Activated CD4-positive, alpha-beta T cell treated with anti-CD3 and anti-CD28 coated beads, Interleukin-2, amount 50 U/mL, for 16 hours (primary cell): ENCODE measurements at places on chromosomes 4 and X.

- DNase-seq = no peak
These were observed 653 bp downstream of the SYN1 start for GRCh38 chrX:47618923-47619485.

GRCh38 chr4:68905598-68905938, 46.0 kb downstream of the UGT2A3 start:
- DNase-seq = no peak

GRCh38 chrX:91414713-91415112, 19.9 kb upstream of the PABPC5 start:
- DNase-seq = peak; percentile 3

GRCh38 chr4:30716158-30716557, 4.0 kb upstream of the PCDH7 start:
- DNase-seq = no peak

- DNase-seq = no peak
These were observed 77.1 kb upstream of the ZMAT1 start for GRCh38 chrX:102008901-102009300.

- no peak for DNase-seq
These were observed 1214.4 kb downstream of the ADGRL3 start for GRCh38 chr4:62414563-62414962.

DNA sequence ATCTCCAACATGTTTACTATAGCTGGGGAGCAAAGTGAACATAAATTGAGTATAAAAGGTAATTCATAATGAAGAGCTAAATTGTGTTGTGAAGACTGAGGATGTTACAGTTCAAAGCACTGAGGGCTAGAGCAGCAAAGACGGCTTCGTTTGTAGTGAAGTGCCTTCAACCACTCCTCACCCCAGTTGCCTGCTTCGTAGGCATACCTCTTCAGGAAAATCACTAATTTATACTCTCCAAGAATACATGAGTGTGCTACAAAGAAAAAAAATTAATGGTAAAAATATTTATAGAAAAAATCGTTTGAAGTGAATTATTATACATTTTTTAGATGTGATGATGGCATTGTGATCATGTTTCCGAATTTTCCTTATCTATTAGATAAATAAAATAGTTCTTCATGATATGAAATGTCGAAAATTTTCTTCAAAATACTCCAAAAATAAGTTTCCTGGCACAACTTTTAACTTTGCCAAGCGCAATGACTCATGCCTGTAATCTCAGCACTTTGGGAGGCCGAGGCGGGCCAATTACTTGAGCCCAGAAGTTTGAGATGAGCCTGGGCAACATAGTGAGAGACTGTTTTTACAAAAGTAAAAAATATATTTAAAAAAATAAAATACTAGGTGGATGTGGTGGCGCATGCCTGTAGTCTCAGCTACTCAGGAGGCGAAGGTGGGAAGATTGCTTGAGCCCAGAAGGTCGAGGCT, 41.6 kb downstream of the ZFP42 start:
- no peak for DNase-seq

GRCh38 chr4:15400981-15401671, 26.7 kb upstream of the C1QTNF7 start:
- peak; percentile 26 for DNase-seq

GRCh38 chr4:157994863-157995262, 178.0 kb downstream of the GASK1B start:
- no peak for DNase-seq

DNA sequence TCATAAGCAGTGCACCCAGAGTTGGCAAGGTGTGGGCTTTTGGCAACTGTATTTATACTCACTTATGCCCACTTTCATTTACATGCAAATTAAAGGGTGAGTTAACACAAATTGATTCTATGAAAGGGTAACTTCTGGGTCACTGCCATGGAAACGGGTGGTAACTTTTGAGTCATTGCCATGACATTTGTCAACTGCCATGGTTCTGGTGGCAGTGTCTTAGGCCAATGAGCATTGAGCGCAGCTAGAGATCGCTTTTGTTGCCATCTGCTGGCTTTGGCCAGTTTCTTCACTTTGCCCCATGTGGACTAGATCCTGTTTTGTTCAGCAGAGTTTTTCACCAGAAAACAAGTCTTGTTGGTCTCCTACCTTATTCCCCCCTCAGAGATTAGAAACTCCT, 170.8 kb upstream of the NUDT6 start:
- DNase-seq = peak; percentile 6

GRCh38 chrX:47748576-47748975, 88.1 kb upstream of the ZNF81 start:
- no peak for DNase-seq

DNA sequence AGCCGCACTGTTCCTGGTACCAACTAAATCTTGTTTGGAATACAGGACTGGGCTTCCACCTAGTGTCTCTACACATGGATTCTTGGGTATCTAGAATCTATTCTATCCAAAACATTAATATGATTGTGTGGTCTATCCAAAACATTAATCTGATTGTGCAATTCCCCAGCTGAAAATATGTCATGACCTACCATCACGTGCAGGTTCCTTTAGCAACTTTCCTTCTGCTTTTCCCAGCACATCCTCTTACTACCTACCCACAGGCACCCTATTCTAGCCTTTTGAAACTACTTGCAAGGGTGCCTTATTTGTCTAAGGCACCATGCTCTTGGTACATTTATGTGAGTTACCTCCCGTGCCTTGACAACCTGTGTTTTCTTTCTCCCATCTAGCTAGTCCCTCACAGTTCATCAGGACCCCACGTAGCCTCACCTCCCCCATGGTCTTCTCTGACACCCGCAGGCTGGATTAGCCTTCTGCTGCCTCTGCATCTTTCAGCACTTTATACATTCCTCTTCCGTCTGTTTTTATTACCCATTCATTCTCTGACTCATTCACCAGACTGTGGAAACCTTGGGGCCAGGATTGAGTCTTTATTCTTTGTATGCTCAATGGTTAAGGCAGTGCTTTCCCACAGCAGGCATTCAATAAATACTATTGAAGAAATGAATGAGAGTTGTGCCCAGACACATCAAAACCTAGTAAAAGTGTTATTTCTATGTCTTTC, 88.8 kb upstream of the FAM9B start:
- no peak for DNase-seq

DNA sequence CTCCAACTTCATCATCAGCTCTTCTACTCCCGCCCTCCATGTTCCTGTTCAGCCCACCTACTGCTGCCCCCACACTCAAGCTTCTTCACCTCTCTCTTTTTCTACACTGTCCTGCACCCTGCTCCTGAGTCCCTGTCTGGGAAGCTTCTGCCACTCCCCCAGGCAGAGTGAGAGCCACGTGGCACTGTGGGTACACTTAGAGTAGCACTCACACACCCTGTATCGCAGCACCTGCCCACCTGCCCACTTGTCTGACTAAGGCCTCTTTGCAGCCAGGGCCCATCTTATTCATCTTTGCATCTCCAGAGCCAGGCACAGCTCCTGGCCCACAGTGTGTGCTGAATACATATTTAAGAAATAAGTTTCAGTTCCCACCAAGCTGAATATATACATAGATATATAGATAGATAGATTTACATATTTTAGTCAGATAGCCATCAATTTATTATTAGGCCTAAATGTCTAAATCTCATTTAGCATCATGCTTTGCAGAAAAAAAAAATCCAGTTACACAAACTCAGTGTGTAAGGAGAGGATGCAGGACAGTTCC, 24.9 kb downstream of the CCDC149 start:
- no peak for DNase-seq

GRCh38 chr4:130632731-130633604, 1537.0 kb downstream of the C4orf33 start:
- DNase-seq = no peak

- no peak for DNase-seq
These were observed 108.9 kb downstream of the USP46 start for GRCh38 chr4:52550186-52550585.

DNA sequence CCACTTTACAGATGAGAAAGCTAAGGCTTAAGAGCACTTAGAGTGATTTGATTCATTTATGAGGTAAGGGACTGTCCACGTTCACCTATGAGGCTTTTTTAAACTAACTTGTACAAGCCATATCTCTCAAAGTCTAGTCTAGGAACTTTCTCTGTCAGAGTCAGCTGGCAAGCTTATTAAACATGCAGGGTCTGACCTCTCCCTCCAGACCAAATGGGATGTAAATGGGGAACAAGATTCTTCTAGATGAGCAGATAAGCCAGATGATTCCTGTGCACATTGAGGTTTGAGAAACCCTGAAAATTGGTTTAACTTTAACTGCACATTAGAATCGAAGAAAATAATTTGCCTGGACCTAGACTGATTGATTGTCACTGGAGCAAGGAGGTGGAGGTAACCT, 160.0 kb upstream of the SPRY1 start:
- no peak for DNase-seq

GRCh38 chrX:138925330-138925729, 213.8 kb upstream of the FGF13 start:
- DNase-seq = no peak

DNA sequence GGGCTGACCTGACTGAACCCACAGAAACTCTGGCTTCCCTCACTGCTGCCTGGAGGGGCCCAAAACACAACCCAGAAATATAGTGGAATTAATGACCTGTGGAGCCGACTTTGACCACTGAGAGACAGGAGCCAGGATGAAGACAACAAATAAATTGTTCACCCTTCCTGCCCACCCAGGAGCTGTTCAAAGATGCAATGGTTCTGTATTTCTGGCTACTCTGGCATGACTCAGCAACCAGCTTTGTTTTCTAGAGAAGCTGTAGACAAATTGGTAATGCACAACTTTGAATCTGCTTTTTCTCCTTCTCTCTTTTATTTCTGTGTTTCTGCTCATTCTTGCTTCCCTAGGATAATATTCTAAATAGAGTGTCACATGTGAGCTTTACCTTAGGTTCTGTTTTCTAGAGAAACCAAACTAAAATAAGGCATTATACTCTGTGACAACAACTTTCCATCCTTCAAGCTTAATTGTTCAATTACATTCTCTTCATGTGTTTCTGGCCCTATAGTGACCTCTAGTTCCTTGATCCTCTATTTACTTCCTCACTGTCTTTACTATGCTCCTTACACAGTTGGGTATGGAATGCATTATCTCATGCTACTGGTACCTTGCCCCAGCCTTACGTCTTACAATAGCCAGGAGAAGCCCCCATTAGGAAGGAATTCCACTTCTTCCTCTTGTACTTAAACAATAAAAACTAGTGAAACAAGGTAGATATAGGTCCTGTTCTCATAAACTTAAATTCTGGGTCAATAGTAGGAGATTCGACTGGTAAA, 6.5 kb upstream of the PRKG2 start:
- DNase-seq = no peak

DNA sequence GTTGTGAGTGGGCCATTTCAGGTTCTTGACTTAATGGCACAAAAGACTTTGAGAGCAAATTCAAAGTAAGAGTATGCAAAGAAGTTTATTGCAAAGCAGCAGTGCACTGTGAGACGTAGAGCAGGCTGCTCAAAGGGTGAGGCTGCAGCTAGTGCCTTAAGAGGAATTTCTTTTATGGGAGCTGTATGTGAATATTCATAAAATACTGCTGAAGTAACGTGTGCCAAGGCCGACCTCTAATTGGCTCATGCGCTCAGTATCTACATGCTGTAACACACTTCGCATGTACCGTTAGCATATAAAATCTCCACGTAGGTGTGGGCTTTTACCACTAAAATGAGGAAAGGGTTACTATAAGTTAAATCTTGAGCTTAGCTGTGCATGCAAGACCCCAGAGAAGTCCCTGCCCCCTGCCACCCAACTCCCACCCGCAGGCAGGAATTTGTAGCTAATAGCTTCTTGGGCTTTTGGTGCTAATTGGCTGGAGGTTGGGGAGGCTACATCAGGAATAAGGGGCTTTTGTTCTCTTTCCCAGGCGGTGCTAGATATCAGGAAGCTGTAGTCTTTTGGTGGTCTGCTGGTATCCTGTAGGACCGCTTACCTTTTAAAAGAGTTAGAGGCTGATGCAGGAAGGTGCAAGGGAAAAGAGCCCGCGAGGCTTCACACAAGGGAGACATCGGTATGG, 47.6 kb downstream of the FSTL5 start:
- DNase-seq = no peak

GRCh38 chr4:184217634-184218033, at the start of gene ENPP6:
TSS of gene ENPP6 (minus strand) at chr4:184217873. CDS start at chr4:184217819, 54 bp downstream.
- no peak for DNase-seq

DNA sequence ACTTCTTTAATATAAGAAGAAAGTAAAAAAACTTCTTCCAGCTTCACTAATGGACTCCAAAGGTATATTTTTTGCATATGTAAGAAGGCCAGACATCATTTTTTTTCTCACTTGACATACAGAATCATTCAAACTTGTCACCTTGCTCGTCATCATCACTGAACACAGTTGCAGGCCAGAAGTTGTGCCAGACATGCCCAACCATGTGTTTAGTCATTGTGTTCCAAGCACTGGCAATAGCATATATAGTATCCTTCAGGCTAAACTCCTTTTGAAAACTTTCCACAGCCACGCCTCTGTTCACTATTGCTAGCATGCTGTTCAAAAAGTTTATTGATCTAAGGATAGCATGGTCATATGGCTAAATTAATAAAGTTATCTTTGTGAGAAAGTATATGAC, 83.3 kb downstream of the CHIC2 start:
- no peak for DNase-seq

GRCh38 chr4:182453830-182454229, 210.6 kb downstream of the TENM3 start:
- DNase-seq = no peak

- no peak for DNase-seq
These were observed 108.9 kb upstream of the ADAMTS3 start for GRCh38 chr4:72677886-72678285.

DNA sequence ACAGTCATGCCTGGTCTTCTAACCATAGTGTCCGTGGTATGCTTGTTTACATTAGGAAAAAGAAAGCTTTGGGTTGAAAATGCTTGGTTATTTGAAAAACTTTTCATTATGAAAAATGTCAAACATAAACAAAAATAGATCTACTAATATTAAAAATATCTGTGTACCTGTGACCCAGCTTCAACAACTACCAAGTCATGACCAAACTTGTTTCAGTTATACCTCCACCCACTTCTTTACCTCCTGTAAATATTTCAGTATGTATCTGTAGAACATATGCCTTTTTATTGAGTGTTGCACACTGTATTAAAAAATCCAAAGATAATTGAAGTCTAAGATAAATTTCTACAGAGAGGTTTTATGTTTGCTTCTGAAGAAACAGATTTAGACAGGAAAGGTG, 153.7 kb upstream of the GYPA start:
- no peak for DNase-seq

- peak; percentile 82 for DNase-seq
These were observed 10.4 kb upstream of the TSPYL2 start for GRCh38 chrX:53071604-53072417.

- DNase-seq = no peak
These were observed 88.3 kb downstream of the BCOR start for GRCh38 chrX:40009462-40009851.

DNA sequence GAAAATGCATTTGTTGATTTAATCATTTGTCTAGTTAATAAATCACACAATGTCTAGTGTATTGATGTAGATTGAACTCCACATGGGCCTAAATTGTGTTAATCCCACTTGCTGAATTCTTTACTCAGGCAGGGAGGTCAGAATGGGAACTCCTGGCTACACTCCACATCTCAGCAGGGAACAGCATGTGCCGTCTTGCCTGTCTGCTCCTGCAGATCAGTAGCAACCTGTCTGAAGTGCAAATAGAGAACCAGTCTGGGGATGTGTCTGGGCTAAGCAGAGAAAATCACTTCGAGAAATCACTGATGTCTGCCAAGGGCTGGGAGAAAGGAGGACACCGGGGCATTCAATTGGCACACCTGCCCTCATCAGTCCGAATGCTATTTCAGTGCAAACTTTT, 16.5 kb upstream of the MXRA5 start:
- no peak for DNase-seq

GRCh38 chrX:24235084-24235710, 78.7 kb downstream of the SUPT20HL2 start:
- DNase-seq = no peak
